Right renal pelvis (tissue), 4 donors: ENCODE measurements at places on chromosomes 5 and 9.

DNA sequence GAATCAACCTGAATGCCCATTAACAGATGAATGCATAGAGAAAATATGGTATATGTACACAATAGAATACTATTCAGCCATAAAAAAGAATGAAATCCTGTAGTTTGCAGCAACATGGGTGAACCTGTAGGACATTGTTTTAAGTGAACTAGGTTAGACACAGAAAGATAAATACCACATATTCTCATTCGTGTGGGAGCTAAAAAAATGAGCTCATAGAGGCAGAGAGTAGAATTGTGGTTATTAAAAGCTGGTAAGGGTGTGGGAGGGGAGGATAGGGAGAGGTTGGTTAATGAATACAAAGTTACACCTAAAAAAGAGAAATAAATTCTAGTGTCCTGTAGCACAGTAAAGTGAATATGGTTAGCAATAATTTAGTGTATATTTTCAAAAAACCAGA is 23.5 kb downstream of the PTTG1 start:
- DNase-seq: no peak

DNA sequence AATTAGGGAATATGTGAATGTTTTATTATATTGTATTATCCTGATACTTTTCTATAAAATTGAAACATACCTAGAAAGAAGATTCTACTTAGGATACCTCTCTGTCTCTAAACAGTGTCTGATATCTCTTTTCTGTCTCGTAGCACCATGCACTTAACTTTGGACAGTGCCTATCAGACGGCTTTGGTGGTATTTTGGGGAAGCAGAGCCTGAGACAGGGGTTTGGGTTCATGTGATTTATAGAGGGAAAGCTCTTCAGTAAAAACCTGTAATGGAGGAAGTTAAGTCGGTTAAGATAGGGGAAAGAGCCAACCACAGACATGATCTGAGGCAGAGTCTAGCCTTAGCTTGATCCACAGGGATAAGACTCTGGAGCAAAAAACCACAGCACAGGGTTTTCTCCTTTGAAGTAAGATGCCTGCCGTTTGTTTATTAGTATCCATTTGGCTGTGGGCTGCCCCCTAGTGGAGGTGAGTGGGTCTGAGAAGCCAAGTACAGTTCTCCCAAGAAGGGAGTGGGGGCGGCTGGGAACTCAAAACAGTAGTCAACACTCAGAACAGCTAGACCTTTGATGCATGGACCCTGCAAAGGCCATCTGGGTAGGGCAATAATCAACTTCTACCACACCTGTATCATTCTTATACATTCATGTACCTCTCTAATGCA is 141.2 kb upstream of the ASTN2 start:
- DNase-seq: no peak

DNA sequence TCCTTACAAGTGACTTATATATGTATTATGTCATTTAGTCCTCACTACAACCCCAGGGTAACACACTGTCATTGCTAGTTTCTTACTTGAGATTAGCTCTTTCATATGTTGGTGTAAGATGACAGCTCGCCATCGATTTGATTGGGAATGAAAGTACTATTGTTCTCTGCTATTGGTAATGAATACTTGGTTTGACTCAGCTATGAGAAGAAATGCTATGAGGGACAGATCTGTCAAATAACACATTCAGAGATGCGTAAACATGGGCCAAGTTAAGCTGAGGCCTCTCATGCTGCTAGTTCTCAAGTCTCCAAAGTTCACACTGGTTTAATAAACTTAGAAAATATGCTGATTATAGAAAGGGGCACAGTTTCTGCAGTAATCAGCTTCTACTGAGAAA is 142.7 kb downstream of the SGCD start:
- DNase-seq: no peak

- DNase-seq: no peak
These were observed 54.4 kb downstream of the CRB2 start for GRCh38 chr9:123410281-123410910.

- DNase-seq: no peak
These were observed 259.4 kb downstream of the CRB2 start for GRCh38 chr9:123615381-123615780.

DNA sequence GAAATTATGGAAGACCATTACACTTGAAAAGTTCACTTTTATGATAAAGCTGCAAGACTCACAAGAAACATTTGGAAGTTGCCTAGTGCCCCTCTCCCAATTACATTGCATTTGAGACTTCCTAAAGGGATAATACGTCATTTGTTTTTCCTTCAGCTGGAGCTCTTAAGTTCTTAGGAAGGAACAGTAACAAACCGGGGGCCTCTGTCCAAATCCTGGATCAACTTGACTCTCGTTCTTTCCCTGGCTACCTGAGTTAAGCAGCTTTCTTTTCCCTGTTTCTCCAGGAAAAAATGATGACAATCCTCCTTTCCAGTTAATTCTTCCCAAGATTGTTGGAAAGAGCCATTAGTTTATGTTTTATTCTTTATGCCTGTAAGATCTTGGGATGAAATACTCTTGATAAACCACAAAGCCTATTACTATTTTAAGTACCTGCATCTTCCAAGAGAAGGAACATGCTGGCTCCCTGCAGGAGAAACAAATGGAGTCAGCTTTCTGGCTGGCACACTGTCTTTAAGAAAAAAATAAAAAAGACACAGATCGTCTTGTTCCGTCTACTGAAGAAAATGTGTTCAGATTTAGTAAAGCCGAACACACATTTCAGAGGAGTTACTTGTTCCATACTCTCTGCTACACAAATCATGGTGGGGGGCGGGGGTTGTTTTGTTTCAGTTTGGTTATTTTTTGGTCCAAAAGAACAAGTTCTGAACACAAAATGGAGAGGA is 297.9 kb downstream of the EFNA5 start:
- no peak for DNase-seq
